Foreskin keratinocyte (primary cell): ENCODE measurements at places on chromosomes 3 and 15.
A peak's percentile ranks its signal among the peaks of the same experiment; 100 is the strongest.

DNA sequence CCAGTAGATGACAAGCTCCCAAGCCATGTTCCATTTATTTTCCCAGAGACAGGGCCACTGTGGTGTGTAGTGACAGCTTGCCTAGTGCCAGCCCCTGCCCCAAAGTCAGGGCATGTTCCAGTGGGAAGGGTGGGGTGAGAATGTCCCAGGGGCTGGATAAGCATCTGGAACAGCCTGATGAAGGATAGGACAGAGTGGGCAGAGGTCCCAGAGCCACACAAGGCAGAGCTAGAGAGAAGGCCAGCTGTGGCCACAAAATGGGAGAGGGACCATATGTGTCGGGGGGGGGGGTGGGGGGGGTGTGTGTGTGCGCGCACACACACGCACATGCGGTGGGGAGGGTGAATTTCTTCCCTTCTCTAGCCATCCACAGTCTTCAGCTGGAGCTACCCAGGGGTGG is 27.0 kb upstream of the TSPAN3 start:
- no peak for DNase-seq

- peak; percentile 30 for DNase-seq
Measured at GRCh38 chr15:101698314-101698713, 26.0 kb downstream of the TARS3 start.

DNA sequence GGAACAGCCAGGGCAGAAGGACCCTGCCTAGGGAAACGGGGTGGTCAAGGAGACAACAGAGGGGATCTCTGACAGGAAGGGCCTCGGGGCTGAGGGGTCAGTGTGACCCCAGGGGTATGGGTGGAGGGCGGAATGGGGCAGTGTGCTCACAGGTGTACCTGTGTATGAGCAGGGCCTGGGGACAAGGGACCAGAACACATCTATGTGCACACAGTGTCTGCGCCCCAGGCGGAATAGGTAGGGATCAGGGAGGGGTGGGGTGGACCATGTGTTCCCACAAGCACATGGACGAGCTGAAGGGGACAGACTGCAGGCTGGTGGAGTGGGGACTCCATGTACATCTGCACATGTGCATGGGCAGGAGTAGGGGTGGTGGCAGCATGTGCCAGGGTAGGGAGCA is 5.0 kb upstream of the TLR9 start:
- no peak for DNase-seq

GRCh38 chr3:16808393-16809107 is 76.2 kb upstream of the PLCL2 start:
- no peak for DNase-seq

GRCh38 chr3:3641877-3642455 is 157.3 kb upstream of the LRRN1 start:
- DNase-seq: no peak

DNA sequence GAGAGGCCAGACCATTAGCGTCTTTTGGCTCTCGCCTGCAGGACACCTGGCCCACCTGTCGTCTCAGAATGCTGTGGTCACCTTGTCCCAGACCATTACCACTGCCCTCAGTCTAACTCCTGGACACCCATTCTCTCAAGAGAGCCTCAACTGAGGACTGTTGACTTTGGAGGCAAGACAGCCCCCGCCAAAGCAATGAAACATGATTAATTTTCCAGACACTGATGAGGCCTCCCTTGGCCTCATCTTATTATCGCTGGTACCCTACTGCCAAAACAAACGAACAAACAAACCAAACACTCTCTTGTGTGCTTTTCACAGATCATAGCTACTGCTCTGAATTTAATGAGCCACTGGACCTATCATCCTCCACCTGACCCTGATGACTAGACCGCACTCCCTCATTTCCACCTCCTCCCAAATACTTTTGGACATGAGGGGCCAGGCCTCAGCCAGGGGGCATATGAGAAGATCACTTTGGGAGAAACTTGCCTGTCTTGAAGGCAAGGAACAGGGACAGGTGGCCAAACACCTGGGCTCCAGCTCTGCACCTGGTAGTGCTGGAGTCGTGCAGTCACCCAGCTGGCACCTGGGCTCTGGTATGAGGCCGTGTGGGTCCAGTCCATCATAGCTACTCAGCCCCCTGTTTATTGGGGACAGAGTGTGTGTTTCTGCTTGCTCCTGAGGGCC is 27.6 kb downstream of the ALS2CL start:
- DNase-seq: no peak

GRCh38 chr3:71725271-71725991 is at the start of gene EIF4E3:
Gene EIF4E3 (minus strand): TSS chr3:71725402. CDS start chr3:71725367, 35 bp downstream.
- DNase-seq: no peak

- DNase-seq: no peak
Measured at GRCh38 chr3:98824256-98824655, 61.1 kb downstream of the ST3GAL6 start.

GRCh38 chr3:58285334-58285733 is 20.7 kb upstream of the RPP14 start:
- DNase-seq: no peak

DNA sequence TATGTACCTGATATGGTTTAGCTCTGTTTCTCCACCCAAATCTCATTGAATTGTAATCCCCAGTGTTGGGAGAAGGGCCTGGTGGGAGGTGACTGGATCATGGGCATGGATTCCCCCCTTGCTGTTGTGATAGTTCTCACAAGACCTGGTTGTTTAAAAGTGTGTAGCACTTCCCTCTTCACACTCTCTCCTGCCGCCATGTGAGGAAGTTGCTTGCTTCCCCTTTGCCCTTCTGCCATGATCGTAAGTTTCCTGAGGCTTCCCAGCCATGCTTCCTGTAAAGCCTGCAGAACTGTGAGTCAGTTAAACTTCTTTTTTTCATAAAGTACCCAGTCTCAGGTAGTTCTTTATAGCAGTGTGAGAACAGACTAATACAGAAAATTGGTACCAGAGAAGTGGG is 93.1 kb downstream of the C3orf70 start:
- no peak for DNase-seq

DNA sequence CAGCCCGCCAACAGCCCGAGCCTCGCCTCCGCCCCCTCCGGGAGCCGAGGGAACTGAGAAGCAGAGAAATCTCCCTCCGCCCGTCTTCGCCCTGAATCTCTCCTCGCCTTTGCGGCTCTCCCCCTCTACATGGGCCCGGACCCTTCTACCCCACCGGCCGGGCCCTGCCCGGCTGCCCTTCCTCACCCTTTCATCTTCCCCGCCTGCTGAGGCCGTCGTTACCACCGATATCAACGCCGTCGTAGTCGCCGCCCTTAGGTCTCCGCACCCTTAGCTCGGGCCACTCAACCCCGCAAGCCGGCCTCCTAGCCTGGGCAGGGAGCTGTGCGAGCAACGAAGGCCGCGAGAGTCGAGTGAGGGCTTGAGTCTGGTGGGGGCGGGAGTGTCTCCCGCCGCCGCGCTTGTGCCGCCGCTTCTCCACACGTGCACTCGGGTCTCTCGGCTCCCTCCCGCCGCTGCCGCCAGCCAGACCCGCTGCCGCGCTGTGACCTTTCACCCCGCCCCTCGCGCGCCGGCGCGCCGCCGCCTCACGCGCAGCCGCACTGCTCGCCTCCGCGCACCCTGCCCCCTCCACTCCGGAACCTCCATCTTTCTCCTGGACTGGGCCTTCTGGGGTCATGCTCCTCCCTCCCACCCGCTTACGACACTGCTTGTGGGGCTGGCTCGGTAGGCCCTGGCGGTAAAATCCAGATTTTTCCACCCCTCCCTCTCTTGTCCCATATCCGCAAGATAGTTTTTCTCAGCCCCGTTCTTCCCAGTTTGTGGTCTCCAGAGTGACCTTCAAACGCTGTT is at the start of gene NAA50:
Gene NAA50 (minus strand): TSS at position 494 of the 792 bp plus-strand sequence. CDS start 300 bp downstream, at position 194.
- DNase-seq: peak; percentile 62

- DNase-seq: no peak
Measured at GRCh38 chr15:26166429-26166828, 303.3 kb upstream of the ATP10A start.

DNA sequence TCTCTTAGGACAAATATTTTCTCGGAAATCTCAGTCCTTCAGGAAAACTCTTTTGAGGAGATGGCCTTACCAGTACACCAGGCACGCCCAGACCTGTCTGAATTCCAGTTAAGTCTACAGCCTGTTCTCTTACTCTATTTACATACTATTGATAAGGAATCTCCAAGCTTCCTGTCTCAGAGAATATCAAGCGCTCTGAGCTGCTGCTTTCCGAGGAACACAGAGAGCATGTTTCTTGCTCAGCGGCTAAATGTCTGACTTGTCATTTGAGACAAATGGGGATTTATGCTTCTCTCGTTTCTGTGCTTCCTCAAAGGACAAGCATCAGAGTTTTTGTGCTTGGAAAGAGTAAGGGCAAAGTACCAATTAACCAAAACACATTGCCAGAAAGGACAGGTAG is 112.4 kb upstream of the CCDC54 start:
- no peak for DNase-seq

DNA sequence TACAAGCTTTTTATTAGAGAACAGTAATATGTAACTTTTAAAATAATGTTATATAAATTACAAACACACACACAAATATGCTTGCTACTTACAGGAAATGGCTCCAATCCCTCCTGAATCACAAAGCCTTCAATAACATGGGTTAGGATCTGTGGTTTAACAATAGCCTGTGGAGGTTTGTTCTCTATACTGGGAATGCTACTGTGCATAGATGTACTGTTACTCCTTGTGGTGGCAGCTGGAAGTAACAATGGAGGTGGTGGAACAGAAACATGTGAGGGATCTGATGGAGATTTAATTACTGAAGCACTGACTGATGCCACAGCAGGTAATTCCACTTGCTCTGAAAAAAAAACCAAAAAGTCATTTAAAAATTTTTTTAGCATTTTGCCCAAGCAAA is 64.4 kb downstream of the PHC3 start:
- DNase-seq: peak; percentile 2

DNA sequence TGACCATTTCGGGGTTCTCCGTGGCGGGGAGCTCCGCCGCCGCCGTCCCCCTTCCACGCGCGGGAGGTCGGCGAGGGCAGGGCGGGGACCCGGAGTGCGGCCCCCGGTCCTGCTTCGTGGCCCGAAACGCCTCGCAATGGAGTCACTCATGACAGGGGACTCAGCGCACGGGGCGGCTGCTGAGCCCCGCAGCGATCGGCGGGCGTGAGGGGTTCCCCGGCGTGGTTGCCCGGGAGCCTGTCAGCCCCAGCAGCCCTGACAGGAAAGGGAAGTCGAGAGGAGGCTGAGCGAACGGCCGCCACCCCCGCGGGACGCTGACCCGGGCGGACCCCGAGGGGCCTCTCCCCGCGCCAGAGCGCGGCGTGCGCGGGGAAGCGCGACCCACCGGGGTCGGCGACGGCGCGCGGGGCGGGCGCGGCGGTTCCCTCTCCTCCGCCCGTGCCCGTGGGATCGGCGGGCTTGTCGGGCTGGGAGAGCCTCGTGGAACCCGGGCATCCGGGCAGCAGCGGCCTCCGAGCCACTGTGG is 564 bp upstream of the PIGZ start:
- DNase-seq: no peak

- DNase-seq: no peak
Measured at GRCh38 chr3:81726735-81727134, 34.7 kb downstream of the GBE1 start.

GRCh38 chr15:95953032-95953431 is 377.5 kb upstream of the NR2F2 start:
- DNase-seq: no peak

- DNase-seq: no peak
Measured at GRCh38 chr3:46812237-46812791, 50.9 kb downstream of the MYL3 start.

- DNase-seq: no peak
Measured at GRCh38 chr3:81716870-81717509, 44.5 kb downstream of the GBE1 start.

GRCh38 chr3:81910244-81910852 is 148.9 kb upstream of the GBE1 start:
- DNase-seq: peak; percentile 31

GRCh38 chr15:45200001-45200798 is 12.4 kb upstream of the SHF start:
- peak; percentile 93 for DNase-seq

DNA sequence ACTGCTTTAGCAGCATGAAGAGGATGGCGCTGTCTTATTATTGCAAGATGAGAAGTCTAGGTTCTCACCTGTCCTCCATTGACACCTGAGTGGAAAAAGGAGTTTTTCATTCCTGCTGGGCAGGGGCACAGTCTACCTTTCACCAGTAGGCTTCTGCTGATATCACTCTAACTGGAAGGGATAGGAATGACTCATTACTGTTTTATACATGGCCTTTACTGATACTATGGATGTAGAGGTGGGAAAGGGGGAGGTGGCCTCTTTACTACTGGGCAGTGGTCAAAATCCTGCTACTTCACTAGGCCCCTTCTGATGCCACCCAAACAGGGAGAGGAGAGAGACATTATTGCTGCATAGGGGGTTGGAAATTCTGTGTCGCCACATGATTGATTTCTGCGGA is 97.8 kb downstream of the BBX start:
- DNase-seq: no peak

DNA sequence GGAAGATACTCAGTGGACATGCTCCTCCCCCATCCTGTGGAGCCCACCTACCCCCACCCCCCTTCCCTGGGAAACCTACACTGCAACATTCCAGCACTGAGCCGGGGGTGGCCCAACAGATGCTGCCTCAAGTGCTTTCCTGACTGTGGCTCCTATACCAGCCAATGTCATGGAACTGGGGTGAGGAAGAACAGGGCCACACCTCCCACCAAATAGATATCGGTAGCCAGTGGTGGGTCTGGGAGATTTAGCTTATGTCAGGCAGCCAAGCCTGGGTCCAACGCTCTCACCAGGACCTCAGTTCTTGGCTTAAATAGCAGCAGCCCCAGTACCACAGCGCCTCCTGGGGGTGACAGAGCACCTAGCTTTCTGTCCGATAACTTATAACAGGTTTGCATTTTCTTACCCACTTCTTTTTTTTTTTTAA is 30.3 kb downstream of the CDC25A start:
- no peak for DNase-seq

DNA sequence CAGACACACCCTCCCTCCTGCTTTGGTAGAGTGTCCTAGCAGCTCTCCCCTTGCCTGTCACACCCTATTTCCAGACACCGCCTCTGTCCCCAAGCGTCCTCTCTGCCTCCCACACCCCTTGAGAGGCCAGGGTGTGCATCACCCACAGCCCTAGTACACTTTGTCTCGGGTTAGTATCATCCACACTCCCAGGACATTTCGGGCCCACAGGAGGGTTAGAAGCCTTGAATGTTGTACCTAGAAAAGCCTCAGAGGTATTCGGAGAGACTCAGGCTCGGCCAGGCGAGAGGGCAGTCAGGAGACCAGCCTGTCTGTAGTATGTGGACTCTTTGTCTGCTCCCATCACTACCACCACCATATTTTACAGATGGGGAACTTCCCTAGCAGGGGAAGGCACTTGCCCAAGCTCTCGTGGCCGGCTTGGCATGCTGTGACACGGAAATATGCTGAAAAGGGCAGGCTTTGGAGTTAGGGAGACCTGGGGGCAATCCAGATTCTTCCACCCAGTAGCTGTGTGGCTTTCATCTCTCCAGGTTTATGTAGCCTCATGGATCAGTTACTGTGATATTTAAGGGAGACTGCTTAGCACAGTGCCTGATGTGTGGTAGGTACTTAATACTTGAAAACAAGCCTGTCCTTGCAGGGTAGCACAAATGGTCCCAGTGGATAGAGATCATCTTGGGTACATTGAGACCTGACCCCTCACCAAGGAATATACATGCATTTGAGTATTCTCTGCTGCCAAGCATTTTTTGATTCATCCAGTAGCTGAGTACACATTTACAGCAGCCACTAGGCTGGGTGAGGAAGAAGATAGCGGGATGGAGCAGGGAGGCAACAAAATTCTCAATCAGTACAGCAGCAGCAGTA is 1.4 kb downstream of the TMEM43 start:
- no peak for DNase-seq

GRCh38 chr3:179391906-179392305 is 44.4 kb downstream of the MFN1 start:
- no peak for DNase-seq
